Muscle of leg (tissue), 16 donors: ENCODE measurements at places on chromosomes 6 and 20.
A peak's percentile ranks its signal among the peaks of the same experiment; 100 is the strongest.

GRCh38 chr6:49721297-49721696, 8.0 kb upstream of the CRISP2 start:
- peak; percentile 3 for DNase-seq

DNA sequence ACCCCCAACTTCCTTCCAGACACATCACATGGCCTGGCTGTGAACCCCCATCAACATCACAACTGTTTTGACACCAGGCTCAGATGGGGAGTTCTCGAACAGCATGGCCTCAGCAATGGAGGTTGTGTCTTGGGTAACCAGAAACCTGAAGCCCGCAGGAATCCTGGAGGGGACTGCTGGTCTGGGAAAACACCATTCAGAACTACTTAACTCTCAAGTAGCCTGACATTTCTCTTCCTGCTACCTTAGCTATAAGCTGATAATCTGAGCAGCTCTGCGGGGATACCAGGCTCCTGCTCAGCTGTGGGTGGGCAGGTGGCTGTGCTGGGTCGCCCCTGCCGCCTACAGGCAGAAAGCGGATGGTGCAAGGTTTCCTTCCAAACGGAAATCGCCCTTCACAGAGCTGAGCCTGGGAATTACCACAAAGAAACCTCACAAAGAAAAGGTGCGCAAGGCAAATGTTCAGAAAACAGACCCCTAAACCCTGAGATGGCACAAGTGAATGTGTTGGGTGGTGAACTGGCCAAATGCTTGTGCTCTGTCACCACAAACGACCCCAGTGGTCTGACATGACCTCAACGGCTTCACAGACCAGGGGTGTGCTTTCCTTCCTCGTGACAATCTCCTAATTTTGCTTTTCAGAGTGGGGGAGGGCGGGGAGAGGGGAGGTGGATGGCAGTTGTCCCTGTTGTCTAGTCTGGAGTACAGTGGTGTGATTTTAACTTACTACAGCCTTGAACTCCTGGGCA, 29.5 kb downstream of the SNX5 start:
- DNase-seq, result peak; percentile 85

DNA sequence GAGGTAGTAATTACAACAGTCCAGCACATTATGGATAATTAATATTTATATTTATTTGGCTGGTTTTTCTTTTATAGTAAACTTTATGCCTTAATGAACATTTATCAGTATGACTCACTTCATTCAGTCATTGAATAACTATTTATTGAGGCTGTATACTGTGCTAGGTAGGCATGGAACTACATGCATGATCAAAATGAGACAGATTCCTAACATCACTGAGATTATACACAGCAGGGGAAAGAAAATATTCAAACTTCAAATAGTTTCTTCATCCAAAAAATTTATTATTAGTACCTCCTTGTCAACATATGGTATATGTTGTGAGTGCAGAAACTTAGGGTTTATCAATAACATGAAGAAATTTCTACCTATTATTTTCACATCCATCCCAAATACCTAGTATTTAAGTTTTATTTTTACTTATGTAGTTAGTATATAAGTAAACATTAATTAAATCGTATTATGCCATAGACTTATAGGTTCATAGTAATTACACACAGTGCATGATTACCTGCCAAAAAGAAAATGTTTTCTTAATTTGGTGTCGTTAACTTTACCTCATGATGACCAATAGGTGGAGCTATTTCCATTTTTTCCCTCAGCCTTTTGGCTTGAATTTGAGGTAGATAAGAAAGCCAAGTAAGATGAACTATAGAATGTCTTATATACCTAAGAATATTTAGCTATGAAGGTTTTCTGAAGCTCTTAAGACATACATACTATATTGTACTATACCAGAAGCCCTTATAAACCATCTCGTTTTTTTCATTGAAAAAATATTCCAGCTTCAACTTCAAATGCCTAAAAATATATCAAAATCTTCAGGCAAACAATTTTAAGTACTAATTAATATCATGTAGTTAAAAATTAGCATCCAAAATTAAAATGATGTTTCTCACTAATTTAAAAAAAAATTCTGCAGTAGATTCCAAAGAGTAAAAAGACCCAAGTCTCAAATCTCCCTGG, 12.5 kb upstream of the TMEM30A start:
- peak; percentile 85 for DNase-seq

DNA sequence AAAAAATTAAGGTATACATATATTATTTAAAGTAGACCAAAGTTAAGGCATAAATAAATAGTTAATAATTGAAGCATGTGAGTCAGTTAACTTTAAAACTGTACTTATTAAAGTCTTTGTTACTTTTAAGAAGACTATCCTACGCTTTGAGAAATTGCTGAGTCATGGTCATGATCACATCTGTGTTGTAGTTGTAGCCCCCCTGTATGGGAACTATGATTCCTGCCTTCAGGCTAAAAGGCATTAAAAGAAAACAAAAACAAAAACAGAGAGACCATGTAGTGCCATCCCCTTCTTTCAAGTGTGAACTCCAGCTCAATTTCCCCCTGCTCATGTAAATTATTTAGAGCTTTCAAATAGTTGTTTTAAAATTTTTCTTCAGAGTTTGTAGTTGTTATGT, 123.4 kb downstream of the FLRT3 start:
- DNase-seq, result no peak

GRCh38 chr6:149373511-149373910, 26.6 kb upstream of the SUMO4 start:
- peak; percentile 38 for DNase-seq

DNA sequence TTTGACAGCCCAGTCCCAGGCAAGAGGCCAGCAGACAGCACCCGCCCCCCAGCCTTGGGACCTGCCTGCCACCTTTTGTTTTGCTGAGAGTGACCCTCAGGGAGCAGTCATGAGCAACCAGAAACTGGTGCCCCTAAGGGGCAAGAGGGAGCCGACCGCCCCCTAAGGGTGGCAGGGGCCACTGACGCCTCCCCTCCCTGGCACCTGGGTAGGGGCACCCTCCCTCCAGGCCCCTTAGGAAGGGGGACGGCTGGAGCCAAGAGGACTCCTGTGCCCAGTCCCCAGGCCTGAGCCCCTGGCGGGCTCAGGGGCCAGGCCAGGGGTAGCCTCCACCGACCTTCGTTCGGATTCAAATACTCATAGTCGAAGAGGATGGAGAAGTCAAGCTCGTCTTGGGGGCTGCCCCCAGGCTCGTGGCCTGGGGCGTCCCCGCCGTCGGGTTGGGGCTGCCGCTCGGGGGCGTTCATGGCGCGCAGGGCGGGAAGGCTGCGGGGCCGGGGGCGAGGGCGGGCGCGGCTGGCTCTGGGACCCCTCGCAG, 417 bp downstream of the NFATC2 start:
- peak; percentile 56 for DNase-seq

- no peak for DNase-seq
Measured at GRCh38 chr6:144395014-144395413, 109.9 kb downstream of the UTRN start.

GRCh38 chr20:11549172-11550103, 368.3 kb upstream of the BTBD3 start:
- DNase-seq, result no peak

GRCh38 chr6:125201961-125202729, 48.6 kb downstream of the TPD52L1 start:
- DNase-seq, result peak; percentile 59

- no peak for DNase-seq
Measured at GRCh38 chr6:130675072-130675471, 152.1 kb upstream of the SMLR1 start.

DNA sequence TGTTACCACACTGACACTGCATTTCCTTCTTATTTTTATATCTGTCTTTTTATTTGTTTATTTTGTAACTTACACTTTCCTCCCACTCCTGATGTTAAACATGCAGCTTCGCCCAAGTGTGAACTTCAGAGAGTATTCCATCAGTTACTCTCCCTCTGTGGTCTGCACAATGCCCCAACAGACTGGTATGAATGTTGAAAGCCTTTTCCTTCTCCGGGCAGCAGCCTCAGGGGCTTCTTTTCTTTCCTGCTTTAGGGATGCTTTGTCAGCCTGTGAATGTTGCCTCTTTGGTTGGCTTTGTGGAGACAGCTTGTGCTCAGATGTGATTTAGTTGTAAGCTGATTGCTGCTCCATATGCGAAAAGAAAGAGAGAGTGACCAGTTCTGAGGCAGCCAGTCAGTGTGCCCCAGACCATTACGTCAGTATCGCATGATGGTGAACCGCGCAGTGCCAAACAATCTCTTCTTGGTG, 44.0 kb downstream of the SMPDL3A start:
- DNase-seq, result no peak

DNA sequence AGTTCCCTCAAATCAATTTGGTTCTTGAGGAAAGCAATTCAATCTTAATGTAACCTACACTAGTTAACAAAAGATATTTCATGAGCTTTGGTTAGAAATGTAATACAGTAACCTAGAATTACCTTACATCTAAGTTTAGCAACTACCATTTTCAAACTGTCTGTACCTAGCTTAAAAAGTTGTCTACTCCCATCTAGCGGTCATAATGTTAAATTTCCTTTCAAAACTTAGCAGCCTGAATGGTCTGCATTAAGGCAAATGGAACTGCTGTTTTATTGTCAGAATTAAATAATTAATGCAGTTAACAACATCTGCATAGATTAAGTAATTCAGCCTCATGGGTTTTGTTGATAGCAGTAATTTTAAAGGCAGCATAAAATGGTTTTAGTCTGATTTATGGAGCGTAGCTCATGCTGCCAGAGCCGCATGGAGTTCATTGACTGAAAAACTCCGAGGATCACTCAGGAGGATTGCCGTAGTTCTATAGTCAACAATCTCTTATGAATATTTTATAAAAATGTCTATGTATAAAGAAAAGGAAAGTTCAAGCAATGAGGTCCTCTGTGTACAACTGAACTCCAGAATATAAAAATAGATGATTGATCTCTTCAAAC, 485.4 kb upstream of the MANEA start:
- DNase-seq, result peak; percentile 74

DNA sequence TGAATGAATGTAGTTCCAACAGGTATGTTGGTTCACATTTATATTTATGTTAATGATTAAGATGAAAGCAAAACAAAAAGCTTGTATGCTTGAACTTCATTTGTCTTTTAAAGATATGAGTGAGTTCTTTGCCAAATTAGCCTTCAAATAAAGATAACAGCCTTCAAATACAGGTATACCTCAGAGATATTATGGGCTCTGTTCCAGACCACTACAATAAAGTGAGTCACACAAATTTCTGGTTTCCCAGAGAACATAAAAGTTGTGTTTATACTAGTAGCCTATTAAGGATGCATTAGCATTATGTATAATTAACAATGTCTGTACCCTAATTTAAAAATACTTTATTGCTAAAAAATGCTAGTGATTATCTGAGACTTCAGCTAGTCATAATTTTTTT, 245.3 kb upstream of the MAN1A1 start:
- DNase-seq, result no peak

DNA sequence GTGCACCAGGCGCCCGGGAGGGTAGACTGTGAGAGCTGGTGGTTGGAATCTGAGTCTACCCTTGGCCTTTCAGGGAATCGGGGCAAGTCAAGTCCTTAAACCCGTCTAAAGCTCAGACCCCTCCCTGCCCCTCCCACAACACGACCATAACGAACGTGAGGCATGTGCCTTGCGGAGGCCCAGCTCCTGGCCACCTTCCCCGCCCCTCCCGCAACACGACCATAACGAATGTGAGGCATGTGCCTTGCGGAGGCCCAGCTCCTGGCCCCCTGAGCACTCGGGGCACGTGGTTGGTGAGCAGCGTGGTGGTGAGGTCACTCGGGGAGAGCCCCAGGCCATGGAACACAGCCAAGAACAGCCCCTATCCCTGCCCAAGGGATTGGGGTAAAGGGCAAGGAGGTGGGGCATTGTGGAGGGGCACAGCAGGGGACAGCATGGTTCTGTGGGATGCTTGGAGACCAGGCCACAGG, 132.2 kb downstream of the TAF4 start:
- DNase-seq, result no peak

- DNase-seq, result no peak
Measured at GRCh38 chr20:14992153-14992552, 654.7 kb upstream of the FLRT3 start.

DNA sequence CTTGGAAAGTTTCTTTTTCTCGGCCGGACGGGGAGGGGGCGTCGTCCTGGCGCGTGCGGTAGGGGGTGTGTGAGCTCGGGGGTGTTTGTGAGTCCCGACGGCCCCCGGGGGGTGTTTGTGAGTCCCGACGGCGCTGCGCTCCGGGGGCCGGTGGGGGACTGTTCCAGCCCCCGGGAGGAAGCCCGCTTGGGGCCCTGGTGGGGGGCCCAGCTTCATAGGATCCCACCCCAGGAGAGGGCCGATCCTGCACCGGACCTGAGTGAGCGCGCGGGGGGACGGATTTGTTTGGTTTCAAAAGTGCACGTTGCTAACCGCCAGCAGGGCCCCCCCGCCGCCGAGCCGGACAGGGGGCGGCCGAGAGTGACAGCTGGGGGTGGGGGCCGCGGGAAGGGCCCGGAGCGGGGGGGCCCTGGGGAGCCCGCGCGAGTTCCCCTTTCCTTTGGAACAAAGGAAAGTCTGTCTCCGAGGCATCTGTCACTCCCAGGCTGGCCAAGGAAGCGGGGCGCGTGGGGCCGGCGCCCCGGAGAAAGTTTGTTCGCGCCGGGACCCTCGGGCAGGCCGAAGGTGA, 485 bp downstream of the TGIF2 start:
- DNase-seq, result peak; percentile 71

GRCh38 chr6:47413752-47414422, 63.7 kb upstream of the CD2AP start:
- DNase-seq, result peak; percentile 86

DNA sequence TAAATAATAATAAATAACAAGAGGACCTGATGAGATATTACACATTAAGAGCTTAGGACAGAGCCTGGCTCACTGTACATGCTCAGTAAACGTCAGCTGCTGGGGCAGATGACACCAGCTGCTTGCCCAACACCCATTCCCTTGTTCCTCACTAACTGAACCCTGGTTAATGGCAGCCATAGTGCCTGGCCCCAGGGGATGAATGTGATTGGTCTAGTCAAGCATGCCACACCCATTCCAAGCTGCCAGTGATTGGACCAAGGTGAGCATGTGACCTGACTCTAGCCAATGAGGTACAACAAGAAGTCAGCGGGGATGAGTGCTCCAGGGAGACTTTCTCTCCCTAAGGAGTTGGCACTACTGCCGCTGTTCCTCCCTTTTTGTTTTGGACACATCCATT, 85.1 kb upstream of the PTPN1 start:
- DNase-seq, result no peak

- DNase-seq, result peak; percentile 36
Measured at GRCh38 chr20:1623501-1624205, 3.8 kb upstream of the SIRPB1 start.
